ENCODE measurements at places on chromosomes 16 and 17.

- no peak for DNase-seq
These were observed 10.8 kb downstream of the EXOC7 start for GRCh38 chr17:76092526-76093413.

GRCh38 chr17:79045842-79046196 lies 21.9 kb downstream of the C1QTNF1 start:
- DNase-seq = peak; percentile 58

DNA sequence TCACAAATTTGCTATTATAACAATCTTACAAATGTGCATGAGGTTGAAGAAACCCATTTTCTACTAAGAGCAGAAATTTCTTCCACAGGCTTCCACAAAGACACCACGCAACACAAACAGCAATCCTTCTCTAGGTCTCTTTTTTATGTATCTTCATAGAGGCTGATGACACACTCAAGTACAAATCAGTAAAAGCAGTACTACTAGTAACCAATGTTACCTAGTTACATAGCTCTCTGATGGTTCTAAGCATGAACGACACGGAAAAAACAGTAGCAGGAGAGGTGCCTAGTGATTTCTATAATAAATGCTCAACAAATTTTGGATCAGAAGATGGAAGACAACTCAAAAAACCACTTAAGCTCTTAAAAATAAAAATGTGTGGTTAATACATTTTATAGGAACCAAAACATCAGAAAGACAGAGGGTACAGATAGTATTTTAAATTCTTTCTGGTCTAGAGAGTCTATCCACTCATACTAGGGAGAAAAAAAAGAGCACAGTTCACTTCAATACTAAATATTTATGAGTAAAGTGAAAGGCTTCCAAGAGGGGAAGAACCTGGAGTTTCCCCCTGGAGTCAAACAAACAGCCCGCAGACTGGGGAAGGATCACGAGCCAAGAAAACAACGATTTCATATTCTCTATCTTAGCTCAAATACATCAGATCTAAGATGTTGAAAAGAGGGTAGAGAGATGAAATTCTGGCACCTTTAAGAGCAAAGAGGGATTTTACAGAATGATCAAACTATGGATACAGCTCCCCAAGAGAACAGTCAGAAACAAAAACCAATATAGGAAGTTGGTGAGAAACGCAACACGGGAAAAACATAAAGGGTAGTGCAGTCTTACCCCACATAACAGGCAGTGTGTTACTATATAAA lies 40.2 kb downstream of the SMG6 start:
- DNase-seq = no peak

DNA sequence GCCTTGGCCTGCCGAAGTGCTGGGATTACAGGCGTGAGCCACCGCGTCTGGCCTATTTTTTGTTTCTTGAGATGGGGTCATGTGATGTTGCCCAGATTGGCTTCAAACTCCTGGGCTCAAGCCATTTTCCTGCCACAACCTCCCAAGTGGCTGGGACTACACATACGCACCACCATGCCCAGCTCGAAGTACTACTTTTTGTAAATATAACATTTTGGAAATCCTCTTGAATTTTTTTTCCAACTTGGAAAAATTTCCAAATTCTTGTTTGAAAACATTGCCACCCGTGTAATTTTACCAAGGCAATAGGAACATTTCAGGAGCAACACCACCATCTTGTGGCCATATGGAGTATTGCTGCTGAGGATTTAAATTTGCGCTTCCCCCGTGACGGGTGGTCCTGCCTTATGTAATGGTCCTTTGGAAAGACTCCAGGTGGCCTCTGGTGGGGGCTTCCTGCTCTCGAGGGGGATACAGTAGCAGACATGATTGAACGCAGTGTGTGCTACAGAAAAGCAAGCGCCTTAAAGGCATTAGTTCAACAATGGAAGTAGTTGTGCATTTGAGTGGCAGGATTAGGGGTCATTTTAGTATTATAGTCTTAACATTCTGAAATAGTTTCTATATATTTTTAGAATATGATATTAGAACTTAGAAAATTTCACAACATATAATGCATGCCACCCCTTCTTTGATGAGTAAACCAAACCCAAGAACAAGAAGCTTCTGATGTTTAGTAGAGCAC lies 8.0 kb downstream of the FLYWCH1 start:
- DNase-seq = peak; percentile 43

DNA sequence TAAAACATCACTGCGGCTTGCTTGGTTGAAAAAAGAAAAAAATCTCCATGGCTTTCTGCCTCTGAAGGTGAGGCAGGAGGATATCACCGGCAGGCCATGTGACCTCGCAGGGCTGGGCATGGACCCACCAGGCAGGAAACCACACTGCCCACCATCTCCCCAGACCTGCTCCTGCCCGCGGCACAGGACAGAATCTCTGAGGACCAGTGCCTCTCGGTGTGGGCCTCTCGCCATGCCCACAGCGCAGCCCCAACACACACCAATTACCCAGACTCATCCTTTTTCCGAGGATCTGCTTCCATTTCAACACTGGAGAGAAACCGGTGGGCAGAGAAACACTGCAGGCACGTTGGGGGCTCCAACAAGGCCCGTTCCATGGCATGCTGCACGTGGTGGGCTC lies 16.2 kb downstream of the DNASE1 start:
- DNase-seq = no peak

DNA sequence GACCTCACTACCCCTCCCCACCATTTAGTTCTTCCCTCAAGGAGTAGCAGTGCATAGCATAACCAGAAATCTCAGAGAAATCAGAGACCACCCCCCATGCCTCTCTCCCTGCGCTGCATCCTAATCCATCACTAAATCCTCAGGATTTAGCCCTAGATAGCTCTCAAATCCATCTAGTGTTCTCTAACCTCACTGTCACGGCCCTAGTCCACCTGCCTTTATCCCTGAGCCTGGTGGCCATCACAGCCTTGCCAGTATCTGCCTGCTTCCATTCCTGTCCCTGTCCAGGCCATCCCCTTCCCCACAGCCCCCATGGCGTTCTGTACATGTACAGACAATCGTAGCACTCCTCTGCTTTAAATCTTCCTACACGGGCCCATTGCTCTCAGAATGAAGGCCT lies 19.1 kb downstream of the CBLN1 start:
- DNase-seq = no peak

- no peak for DNase-seq
These were observed 25.4 kb upstream of the RPTOR start for GRCh38 chr17:80519091-80519781.

GRCh38 chr17:1552932-1553331 lies 9.7 kb downstream of the PITPNA start:
- no peak for DNase-seq

- no peak for DNase-seq
These were observed 5.9 kb upstream of the TRIM25 start for GRCh38 chr17:56919717-56920116.

- DNase-seq = peak; percentile 70
These were observed 62.4 kb upstream of the NLK start for GRCh38 chr17:27980043-27980442.

DNA sequence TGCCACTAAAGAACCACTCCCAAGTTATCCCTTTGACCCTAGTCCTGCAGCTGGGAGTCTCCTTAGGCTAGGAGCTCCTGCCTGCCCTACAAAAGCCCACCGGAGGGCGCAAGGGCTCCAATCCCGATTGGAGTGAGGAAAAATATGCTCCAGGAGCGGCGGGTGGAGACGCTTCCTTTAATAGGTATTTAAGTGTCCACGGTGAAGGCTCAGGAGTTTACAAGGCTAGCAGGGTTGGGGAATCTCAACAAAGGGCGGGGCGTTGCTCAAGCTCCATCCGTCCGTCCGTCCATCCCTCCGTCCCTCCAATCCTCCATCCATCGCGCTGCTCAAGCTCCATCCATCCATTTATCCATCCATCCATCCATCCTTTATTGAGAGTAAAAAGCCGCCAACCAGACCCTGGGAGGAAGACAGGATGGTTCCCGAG lies 556 bp upstream of the SPNS1 start:
- peak; percentile 62 for DNase-seq

DNA sequence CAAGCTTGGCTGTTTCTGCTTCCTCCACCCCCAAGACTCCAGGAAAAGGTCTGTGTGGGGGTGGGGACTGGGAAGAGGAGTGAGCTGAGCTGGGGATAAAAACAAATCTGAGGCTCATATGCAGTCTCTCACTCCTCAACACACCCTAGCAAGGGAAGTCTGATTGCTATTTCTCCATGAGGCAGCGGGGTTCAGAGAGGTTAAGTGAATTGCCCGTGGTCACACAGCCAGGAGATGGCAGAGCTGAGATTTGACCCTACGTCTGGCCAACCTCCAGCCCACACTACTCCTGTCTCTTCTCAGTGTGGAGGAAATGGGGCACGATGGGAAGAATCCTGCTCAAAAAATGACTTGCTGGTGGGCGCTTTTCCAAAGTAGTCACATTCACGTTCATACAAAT lies 4.8 kb upstream of the ABCC3 start:
- no peak for DNase-seq

DNA sequence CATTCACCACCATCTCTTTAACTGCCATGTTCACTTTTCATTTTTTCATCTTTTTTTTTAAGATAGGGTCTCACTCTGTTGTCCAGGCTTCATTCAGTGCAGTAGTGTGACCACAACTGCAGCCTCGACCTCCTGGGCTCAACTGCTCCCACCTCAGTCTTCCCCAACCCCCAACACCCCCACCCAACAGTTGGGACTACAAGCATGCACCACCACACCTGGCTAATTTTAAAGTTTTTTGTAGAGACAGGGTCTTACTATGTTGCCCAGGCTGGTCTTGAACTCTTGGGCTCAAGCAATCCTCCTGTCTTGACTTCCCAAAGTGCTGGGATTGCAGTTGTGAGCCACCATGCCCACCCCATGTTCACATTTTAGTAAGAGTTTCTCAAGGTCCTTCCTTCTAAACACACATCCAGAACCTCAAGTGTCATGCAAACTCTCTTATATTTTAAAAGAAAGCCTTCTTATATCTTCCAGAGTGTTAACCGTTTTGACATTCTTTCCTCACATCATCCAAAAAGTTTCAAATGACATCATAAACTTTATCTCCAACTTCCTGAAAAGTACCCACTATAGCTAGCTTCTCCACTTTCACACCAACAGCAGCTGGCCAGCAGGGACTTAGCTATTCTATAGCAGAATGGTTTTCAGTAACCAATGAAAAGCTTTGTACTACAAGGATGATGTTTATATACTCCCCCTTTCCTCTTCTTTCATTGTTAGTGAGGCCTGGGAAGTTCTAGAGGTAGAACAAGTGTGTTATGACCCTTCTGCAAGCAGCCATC lies 49.3 kb downstream of the TRAF4 start:
- no peak for DNase-seq

DNA sequence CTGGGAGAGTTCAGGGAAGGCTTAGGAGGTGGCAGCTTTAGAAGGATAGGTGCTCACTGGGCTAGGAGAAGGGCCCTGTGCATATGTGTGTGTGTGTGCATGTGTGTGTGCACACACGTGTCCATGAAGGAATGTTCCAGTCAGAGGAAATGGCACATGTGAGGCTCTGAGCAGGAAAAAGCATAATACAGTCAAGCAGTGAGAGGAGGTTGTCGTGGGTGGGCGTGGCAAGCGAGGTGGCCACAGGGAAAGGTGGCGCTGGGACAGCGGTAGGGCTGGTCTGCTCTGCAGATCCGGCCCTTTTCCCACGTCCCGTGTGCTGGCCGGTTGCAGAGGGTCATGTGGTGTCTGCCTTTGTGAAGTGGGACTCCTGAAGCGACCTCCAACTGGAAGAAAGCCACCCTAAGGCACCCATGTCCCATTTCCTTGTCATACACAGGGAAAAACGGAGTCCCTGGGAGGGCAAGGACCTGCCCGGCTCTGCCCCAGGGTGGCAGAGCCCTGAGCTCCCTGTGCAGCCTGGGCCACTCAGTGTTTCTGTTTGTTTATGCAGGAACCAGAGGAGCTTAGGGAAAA lies 40.1 kb downstream of the NT5M start:
- DNase-seq = no peak

DNA sequence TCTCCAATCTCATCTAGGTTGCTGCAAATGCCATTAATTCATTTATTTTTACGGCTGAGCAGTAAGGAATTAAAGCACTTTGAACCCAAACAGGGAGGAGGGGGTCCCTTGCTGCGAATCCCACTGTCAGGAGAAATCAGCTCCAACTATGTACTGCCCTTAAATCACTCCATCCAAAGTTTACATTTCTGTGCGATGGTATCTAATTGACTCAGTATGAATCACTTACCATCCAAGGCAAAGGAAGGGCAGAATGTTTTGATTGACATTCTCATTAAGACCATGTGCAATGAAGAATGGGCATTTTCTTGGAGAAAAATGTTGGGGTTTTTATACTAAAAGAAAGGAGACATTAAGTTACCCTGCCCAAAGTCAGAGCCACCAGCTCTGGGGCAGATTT lies 47.7 kb upstream of the XYLT1 start:
- DNase-seq = no peak

- DNase-seq = no peak
These were observed 134.1 kb downstream of the IRF8 start for GRCh38 chr16:86033016-86033474.

DNA sequence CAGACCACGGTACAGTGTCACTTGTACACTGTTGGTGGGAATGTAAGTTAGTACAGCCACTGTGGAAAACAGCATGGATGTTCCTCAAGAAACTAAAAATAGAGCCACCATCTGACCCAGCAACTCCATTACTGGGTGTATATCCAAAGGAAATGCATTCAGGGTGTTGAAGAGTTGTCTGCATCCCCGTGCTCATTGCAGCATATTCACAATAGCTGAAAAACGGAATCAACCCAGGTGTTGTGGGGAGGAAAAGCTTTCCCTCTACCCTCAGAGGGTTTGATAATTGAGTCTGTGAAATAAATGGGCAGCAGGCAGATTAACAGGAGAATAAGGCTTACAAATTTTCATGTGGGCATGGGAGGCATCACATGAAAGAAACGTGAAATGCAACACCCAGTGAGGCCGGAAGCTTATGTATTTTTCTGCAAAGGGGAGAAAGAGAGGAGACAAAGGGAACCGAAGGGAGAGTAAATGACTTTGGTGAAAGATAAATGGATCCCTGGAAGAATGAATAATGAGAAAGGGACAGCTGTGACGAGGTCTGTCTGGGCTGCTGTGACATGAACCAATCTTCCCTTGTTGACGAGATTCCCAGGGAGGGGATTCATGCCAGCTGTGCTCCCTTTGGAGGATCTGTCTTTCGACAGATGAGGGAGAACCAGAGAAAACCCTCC lies 106.2 kb downstream of the KCNJ12 start:
- no peak for DNase-seq
